ENCODE measurements at places on chromosomes 5 and 9.

- no peak for DNase-seq
- H3K27me3 ChIP-seq, result no peaks in the 10 kb centered on the region
- no peaks in the 10 kb centered on the region for H3K4me1 ChIP-seq
- no peaks in the 10 kb centered on the region for H3K36me3 ChIP-seq
- no peak overlapping the region for H3K4me3 ChIP-seq
These were observed 155.5 kb downstream of the FGF10 start for GRCh38 chr5:44233691-44234090.

GRCh38 chr9:136902259-136902821 lies 16.0 kb downstream of the TRAF2 start:
- peaks cover 72% of the 10 kb centered on the region for H3K36me3 ChIP-seq
- no peaks in the 10 kb centered on the region for H3K27me3 ChIP-seq
- DNase-seq, result no peak
- H3K27ac ChIP-seq, result peak overlapping the region; percentile 88
- no peak overlapping the region for H3K4me3 ChIP-seq

DNA sequence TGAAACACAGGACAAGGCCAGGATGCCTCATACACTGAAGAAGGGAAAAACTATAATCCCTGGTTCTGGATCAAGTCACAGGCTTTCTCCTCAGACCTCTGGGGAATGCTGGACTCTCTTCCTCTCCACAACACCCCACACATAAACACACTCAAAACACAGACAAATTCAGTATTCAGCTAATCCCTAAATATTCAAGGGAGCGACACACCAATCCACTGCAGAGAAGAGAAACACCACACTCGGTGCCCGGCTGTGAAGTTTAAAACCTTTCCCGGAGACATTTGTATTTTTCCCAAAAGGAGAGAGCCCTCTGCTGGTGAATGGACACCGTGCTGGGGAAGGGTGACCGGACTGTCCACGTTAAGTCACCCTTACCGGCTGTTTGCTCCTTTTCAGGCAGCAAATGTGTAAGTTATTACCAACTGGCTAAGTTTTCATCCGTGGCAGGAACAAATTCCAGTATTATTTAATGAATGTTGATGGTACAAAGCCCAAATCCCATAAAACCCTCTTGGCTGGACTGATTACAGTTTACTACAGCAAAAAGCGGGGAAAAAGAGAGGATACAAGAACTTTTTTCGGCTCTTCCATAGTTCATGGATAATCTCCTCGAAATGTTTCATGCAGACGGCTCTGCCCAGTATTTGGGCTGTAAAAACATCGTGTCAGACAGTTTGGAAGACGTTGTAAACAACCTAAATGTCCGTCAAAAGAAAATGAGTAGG lies 130.9 kb upstream of the SLC30A5 start:
- no peak overlapping the region for H3K27ac ChIP-seq
- no peaks in the 10 kb centered on the region for H3K4me1 ChIP-seq
- H3K27me3 ChIP-seq, result no peaks in the 10 kb centered on the region
- DNase-seq, result no peak
- H3K36me3 ChIP-seq, result no peaks in the 10 kb centered on the region
- H3K4me3 ChIP-seq, result no peak overlapping the region

- H3K27me3 ChIP-seq, result no peaks in the 10 kb centered on the region
- no peaks in the 10 kb centered on the region for H3K36me3 ChIP-seq
- H3K4me1 ChIP-seq, result peaks cover 2% of the 10 kb centered on the region
- no peak overlapping the region for H3K4me3 ChIP-seq
- no peak overlapping the region for H3K27ac ChIP-seq
These were observed 479.4 kb downstream of the DMAC1 start for GRCh38 chr9:7320139-7320538.

DNA sequence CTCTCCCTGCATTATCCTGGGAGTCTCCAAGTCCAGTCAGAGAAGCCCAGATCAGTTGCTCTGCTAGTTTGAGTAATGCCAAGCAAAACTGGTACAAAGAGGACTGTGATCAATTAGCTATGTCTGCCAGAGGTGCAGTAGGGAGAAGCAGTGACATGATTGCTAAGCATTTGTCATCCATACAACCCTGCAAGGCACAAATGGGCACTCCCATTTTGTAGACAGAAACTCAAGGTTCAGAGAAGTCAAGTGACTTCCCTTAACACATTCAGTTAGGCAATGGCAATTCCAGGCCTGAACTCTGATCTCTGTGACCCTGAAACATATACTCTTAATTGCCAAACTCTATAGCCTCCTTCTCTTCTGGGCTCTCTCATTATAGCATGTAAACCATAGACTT lies 34.0 kb downstream of the NDST1 start:
- DNase-seq, result no peak
- no peaks in the 10 kb centered on the region for H3K27me3 ChIP-seq
- H3K27ac ChIP-seq, result no peak overlapping the region
- H3K36me3 ChIP-seq, result peaks cover 5% of the 10 kb centered on the region
- no peak overlapping the region for H3K4me3 ChIP-seq

GRCh38 chr9:18928711-18929110 lies 104.3 kb downstream of the SAXO1 start:
- H3K27me3 ChIP-seq, result no peaks in the 10 kb centered on the region
- no peak overlapping the region for H3K4me3 ChIP-seq
- H3K27ac ChIP-seq, result no peak overlapping the region

GRCh38 chr9:16396389-16396788 lies 474.1 kb downstream of the BNC2 start:
- H3K4me3 ChIP-seq, result no peak overlapping the region
- no peak for DNase-seq
- no peak overlapping the region for H3K27ac ChIP-seq
- no peaks in the 10 kb centered on the region for H3K27me3 ChIP-seq

DNA sequence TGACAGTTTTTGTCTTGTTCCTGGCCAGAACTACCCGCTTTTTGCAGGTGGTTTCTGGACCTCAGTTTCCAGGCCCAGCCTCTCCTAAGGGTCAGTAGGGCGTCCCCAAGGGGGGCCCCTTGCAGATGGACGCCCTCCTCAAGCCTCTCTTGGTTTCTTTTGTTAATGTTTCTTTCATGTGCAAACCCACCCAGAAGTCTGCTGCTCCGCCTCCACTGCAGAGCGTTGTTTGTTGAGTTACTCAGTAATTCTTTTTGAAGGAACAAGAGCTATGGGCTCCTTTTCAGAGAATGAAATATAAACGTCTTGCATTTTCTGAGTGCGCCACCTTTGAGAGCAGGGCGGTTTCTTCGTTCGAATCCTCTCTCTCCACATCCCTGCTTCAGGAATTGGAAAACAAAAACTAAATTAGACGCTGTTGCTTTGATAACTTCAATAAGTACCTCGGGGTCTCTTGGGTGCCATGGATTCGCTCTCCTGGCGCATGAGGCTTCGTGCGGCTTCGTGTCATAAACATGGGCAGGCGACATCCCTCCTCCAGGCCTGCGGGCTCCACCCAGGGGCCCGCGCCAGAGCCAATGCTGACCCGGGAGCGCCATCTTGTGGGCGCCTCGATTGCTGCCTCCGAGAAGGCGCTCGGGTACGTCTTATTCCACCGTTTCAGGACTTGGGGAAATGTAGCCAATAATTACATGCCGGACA lies 38.3 kb upstream of the CKMT2 start:
- H3K36me3 ChIP-seq, result no peaks in the 10 kb centered on the region
- H3K27ac ChIP-seq, result no peak overlapping the region
- H3K4me1 ChIP-seq, result peaks cover 4% of the 10 kb centered on the region
- H3K4me3 ChIP-seq, result no peak overlapping the region
- DNase-seq, result peak; percentile 34

Data from thymus (tissue), 14 donors.